NB4 (cell line): ENCODE measurements at places on chromosomes 4 and X.
A peak's percentile ranks its signal among the peaks of the same experiment; 100 is the strongest.

- no peak for DNase-seq
Measured at GRCh38 chrX:40784516-40785151, 49.3 kb upstream of the MED14 start.

GRCh38 chr4:140151699-140152012 lies 2.3 kb downstream of the MAML3 start:
- DNase-seq: peak; percentile 90

GRCh38 chr4:113978561-113979147 lies 793 bp downstream of the ARSJ start:
- no peak for DNase-seq

DNA sequence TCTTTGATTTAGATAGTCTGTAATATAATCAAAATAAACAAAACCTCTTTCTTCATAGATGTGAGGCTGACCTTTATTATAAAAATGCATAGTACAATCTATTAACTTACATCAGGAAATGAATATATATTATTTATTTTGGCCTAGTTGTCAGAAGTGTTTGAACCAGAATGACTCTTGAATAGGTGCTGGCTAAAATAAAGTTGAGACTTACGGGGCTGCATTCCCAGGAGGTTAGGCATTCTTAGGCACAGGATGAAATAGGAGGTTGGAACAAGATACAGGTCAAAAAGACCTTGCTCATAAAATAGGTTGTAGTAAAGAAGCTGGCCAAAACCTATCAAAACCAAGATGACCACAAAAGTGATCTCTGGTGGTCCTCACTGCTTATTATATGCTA lies 1193.3 kb upstream of the IGFBP7 start:
- no peak for DNase-seq

DNA sequence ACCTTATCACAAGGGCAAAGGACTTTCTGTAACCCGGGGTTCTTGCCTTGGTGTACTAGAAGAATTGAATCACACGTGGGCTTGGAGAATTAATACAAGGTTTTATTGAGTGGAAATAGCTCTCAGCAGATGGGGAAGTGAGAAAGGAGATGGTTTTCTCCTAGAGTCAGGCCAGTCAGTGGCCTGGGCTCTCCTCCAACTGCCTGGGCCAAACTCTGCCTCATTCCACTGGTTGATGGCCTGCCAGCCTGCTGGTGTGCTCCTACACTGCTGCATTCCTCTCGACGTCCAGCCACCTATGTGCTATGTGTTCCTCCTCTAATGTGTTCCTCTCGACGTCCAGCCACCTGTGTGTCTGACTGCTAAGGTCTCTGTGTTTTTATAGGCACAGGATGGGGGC lies 35.3 kb upstream of the SPIN2A start:
- DNase-seq: no peak

DNA sequence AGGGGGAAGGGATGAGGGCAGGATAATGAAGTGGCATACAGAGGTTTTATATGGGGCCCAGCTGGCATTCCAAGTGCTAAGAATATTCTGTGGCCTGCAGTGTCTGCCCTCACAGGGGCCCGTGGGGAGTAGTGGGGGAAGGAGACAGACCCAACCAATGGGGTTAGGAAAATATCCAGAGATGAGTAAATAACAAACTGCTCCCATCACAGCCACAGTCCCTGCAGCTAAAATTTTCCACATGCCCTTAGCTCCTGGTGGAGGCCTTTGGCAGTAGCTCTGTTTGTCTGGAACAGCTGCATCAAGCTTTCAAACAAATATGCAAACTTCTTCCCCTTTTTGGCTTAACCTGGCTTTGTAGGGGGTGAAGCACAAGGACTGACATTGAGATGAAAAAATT lies 3.1 kb downstream of the SRPX2 start:
- DNase-seq: no peak
